K562 (cell line): ENCODE measurements at places on chromosomes 4 and X. TPM values are rescaled to one million over a fixed set of nuclear protein-coding genes. Genes with fewer than 3 reads are reported as not detected.

DNA sequence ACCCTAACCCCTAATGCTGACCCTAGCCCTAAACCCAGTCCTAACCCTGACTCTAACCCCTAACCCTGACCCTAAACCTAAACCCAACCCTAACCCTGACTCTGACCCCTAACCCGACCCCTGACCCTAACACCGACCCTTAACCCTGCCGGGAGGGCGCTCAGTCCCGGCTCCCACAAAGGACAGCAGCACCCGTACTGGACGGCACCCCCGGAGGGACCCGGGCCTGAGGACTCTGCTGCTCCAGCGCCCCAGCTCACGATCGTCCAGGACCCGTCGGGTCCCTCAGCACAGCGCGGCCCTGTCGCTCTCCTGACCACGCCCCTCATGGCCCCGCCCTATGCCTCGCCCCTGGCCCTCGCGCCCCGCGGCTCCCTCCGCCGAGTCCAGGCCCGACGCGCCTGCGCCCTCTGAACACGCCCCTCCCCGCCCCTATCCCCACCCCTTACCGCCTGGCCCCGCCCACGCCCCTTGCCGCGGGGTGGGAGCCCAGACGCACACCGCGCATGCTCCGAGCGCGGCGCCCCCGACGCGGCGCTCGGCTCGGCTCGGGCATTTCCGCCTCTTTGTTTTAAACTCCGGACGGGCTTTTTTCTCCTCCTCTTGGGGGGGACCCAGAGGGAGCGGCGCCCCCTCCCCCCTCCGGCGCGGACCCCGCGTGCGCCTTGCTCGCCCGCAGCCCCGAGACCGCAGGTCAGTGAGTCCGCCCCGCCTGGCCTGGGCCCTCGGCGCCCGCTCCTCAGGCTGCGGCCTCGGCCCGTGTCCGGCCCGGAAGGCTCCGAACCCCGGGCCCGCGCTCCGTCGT, at the start of gene PCGF3:
Gene PCGF3, plus strand, starts transcription at position 555 of the 805 bp plus-strand sequence. CDS start 27,849 bp downstream, outside the sequence.
- peak; percentile 99 for DNase-seq

- DNase-seq = no peak
Observed at GRCh38 chr4:150584111-150584915, 2.4 kb downstream of the MAB21L2 start.

- DNase-seq = no peak
Observed at GRCh38 chr4:77022560-77023179, 53.1 kb downstream of the CCNI start.

- no peak for DNase-seq
Observed at GRCh38 chr4:118989098-118990080, 100.7 kb downstream of the SYNPO2 start.

GRCh38 chrX:113300580-113300979, 459.9 kb upstream of the AMOT start:
- DNase-seq = no peak

- no peak for DNase-seq
Observed at GRCh38 chr4:113575401-113575800, 186.1 kb downstream of the CAMK2D start.

DNA sequence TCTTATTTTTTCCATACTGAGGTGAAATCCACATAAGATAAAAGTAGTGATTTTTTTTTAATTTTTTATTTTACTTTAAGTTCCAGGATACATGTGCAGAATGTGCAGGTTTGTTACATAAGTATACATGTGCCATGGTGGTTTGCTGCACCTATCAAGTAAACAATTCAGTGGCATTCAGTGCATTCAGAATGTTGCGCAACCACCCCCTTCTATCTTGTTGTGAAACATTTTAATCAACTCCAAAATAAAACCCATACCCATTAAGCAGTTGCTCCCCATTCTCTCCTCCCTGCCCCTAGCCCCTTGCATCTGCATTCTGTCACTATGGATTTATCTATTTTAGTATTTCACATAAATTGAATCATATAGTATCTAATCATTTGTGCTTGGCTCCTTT, 121.2 kb downstream of the KLHL13 start:
- no peak for DNase-seq

GRCh38 chr4:184028561-184029374, 123.7 kb downstream of the STOX2 start:
- DNase-seq = no peak

DNA sequence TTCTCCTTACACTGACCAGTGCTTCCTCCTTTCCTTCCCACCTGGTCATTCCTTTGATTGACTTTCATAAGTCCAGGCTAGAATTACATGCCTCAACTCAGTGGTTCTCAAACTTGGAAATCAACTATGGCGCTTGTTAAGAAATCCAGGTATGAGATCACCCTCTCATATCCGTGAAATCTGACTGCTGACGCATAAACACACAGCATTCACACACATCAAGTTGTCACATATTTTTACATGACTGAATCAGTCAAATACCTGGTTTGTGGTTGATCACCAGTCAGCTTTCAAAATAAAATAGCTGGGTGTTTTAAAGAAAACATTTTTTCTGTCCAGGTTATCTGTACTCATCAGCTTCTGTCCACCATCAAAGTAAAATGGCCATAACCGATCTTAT, 433.5 kb downstream of the AFF2 start:
- no peak for DNase-seq

- peak; percentile 11 for DNase-seq
Observed at GRCh38 chr4:84583876-84584380, 1.0 kb downstream of the CDS1 start.

- DNase-seq = no peak
Observed at GRCh38 chrX:132401935-132402334, 86.9 kb downstream of the MBNL3 start.

- DNase-seq = no peak
Observed at GRCh38 chrX:96170626-96171025, 514.0 kb upstream of the DIAPH2 start.

DNA sequence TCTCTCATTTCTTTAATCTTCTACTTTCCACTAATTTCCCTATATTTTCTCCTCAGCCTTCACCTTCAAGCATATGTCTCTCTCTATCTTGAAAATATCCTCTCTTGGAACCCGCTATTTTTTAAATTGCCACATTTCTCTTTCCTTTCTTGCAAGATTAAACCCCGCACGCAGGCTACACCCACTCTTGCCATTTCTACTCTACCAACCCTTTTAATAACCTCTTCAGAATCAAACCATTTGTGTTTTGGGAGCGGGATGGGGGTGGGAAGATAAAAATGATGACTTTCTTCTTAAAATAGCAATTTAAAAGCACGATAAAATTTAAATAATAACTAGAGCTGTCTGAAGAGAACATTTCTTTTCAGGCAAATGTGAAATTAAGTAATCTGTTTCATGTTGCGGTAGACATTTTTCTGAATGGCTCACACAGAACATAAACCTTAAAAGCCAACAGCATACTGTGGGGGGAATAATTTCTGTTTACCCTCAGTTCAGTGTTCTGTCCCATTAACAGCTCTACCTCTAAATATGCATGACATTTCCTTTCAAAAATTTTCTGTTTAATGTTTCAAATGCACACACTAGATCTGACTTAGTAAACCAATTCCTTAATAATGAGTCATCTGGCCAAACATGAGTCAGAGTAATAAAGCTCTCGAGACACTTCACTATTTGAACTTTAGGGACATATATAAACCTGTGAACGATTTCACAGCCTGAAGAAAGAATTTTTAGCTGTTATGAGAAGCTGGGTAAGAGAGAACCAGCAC, 20.5 kb downstream of the ARSJ start:
- no peak for DNase-seq

- DNase-seq = no peak
Observed at GRCh38 chr4:117770269-117771102, 263.8 kb upstream of the NDST3 start.

- DNase-seq = no peak
Observed at GRCh38 chrX:111624169-111624568, 56.8 kb upstream of the ALG13 start.

DNA sequence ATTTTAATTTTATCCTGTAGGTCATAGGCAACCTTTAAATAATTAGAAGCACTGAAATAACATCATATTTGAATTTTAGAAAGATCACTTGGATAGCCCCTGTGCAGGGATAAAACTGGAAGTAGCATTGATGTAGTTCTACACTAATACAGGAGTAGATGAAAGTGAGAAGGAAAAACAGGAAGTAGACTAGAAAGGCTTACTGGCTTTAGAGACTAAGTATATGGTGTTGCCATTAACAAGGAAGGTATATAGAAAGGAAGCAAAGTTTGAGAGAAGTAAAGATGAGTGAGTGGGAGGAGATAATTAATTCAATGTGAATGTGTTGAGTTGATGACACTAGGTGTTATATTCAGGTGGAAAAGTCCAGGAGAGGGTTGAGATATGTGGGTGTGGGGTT, 73.1 kb upstream of the EPGN start:
- no peak for DNase-seq

GRCh38 chr4:75831856-75832405, 70.3 kb downstream of the PPEF2 start:
- DNase-seq = no peak

- no peak for DNase-seq
Observed at GRCh38 chr4:140806163-140806562, 50.0 kb upstream of the TBC1D9 start.

DNA sequence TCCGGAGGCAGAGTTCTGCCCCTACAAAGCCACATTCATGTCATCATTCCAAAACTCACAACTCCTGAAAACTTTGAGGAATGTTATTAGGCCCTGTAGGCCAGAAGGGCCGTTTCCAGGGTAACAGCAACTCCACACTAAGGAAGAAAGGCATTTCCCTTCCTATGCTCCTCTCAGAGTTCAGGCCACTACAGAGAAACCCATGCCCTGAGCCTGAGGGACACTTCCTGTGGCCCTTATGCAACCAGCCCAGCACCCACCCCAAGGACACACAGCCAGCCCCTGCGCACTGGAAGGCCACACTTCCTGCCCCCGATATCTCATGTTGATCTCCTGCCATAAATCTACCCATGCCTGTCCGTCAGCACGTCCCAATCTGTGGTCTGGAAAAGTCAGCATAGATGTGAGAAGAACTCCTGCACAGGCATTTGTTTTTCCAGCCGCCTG, 289.3 kb downstream of the BCOR start:
- DNase-seq = no peak

- no peak for DNase-seq
Observed at GRCh38 chr4:10743357-10743756, 58.8 kb upstream of the CLNK start.

- DNase-seq = no peak
Observed at GRCh38 chr4:183396227-183396637, 48.2 kb upstream of the CDKN2AIP start.

DNA sequence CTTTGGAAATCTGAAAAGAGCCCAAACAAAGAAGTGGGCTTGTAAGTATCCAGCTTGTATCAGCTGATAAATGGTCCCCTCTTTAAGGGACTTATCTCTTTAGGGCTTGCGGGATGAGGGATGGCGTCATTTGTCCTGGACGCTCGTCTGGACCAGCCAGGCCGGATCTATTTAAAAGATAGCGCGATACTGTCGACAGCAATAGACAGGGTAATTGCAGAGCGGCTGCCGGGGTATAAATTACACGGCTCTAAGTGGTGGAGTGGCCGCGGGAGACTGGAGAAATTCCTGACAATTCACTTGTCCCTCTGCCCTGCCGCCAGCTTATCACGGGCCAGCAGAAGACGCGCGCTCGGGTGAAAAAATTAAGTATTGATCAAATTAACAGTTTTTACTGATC, 90.7 kb downstream of the FAM53A start:
- no peak for DNase-seq

DNA sequence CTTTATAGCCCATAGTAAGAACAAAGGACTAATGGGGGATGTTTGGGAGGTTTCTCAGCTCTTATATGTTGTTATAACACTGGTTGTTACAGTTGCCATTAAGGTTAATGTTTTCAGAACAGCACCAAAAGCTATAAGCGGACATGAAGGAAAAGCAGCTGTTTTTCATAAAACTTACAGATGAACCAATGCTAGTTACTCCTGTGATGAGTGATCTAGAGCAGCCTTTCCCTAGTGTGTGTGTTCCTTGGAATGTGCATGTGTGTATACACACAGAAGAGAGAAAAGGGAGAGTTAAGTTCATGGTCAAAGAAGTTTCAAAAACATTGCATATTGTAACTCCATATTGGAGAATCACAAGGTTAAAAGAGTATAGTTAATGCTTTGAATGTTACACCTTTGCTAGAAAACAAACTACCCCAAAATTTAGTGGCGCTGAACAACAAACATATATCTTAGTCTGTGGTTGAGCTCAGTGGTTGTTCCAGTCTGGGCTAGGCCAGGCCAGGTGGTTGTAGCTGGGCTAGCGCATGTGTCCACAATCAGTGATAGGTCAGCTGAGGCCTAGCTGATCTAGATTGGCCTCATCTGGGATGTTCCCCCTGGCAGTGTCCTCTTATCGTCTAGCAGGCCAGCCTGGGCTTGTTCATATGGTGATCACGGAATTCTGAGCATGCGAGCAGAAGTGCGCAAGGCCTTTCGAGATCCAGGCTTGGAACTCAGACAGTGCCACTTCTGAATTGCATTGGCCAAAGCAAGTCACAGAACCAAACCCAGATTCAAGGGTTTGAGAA, 151.0 kb downstream of the NHS start:
- DNase-seq = no peak

DNA sequence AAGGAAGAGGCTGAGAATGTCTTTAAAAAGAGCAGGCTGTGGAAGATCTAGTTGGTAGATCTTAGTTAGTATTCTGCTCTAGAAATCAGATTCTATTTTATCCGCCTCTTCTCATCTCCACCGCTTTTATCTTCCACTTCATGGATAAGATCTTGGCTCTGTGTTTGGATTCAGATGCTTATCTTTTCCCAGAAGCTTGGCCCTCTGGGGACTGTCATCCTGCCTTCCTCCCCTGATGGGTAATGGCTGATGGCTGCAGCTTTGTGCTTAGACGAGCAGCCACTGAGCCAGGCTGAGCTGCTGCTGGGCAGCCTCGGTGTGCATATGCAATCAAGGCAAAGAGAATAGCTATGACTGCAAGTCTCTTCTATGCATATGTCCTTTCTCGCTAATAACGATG, 23.5 kb downstream of the TRIML1 start:
- DNase-seq = no peak

GRCh38 chr4:177267911-177268310, 41.8 kb upstream of the NEIL3 start:
- no peak for DNase-seq

DNA sequence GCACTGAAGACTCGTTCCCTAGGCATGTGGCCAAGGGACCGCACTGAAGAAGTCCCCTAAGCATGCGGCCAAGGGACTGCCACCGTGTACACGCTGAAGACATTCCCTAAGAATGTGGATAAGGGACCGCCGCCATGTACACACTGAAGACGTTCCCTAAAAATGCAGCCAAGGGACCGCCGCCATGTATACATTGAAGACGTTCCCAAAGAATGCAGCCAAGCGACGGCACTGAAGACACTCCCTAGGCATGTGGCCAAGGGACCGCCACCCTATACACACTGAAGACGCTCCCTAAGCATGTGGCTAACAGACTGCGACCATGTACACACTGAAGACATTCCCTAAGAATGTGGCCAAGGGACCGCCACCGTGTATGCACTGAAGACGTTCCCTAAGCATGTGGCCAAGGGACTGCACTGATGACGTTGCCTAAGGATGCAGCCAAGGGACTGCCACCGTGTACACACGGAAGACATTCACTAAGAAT, 31.5 kb downstream of the DHRSX start:
- DNase-seq = no peak

GRCh38 chrX:153779891-153780677, 757 bp upstream of the SRPK3 start:
- no peak for DNase-seq

VCX3B gene
- polyA plus RNA-seq = 3.0 and 3.2 TPM in 2 replicates

CENPE gene
- 21.6 and 25.3 TPM in 2 replicates for polyA plus RNA-seq

GPRASP3 gene
- 0.66 and 0.77 TPM in 2 replicates for polyA plus RNA-seq

BEND2 gene
- 0.03 TPM in 1 of 2 replicates, not detected in the other for polyA plus RNA-seq

OPRPN gene
- polyA plus RNA-seq = not detected in 2 replicates

UGT2B10 gene
- polyA plus RNA-seq = not detected in 2 replicates

SLC26A1 gene
- 1.4 and 2.1 TPM in 2 replicates for polyA plus RNA-seq
